ENCODE measurements at places on chromosomes 6 and 20. TPM values are rescaled to one million over a fixed set of nuclear protein-coding genes. Genes with fewer than 3 reads are reported as not detected.

GRCh38 chr6:128807577-128807976 lies 75.4 kb upstream of the LAMA2 start:
- no peaks in the 10 kb centered on the region for H3K4me1 ChIP-seq
- peaks cover 34% of the 10 kb centered on the region for H3K27me3 ChIP-seq
- H3K4me3 ChIP-seq: no peak overlapping the region
- H3K27ac ChIP-seq: no peak overlapping the region
- no peak for DNase-seq

DNA sequence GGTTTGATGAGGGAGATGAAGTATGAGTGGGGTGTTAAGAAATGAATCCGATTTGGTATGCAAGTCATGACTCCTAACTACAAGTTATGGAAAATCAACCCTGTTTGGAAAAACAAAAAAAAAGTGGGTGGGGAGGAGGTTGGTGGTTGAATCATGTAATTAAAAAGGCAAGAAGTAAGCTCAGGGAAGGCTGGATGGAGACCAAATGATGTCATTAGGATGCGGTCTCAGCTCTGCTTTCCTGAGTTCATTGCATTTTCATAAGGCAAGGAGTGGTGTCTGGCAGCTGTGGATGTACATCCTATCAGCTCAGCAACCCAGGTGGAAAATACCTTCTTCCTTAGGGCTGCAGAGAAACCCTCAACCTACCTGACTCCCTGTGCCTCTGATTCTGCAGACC lies 60.4 kb upstream of the AKAP12 start:
- H3K27me3 ChIP-seq: peaks cover 25% of the 10 kb centered on the region
- no peak overlapping the region for H3K27ac ChIP-seq
- no peaks in the 10 kb centered on the region for H3K36me3 ChIP-seq
- H3K4me1 ChIP-seq: no peaks in the 10 kb centered on the region

GRCh38 chr6:142958343-142958742 lies 13.4 kb upstream of the HIVEP2 start:
- peaks cover 12% of the 10 kb centered on the region for H3K36me3 ChIP-seq
- DNase-seq: no peak
- peaks cover 2% of the 10 kb centered on the region for H3K4me1 ChIP-seq
- H3K27me3 ChIP-seq: no peaks in the 10 kb centered on the region

GRCh38 chr20:46701057-46701456 lies 8.4 kb upstream of the SLC2A10 start:
- DNase-seq: no peak
- H3K36me3 ChIP-seq: no peaks in the 10 kb centered on the region
- no peak overlapping the region for H3K27ac ChIP-seq
- H3K4me1 ChIP-seq: peaks cover 3% of the 10 kb centered on the region

DNA sequence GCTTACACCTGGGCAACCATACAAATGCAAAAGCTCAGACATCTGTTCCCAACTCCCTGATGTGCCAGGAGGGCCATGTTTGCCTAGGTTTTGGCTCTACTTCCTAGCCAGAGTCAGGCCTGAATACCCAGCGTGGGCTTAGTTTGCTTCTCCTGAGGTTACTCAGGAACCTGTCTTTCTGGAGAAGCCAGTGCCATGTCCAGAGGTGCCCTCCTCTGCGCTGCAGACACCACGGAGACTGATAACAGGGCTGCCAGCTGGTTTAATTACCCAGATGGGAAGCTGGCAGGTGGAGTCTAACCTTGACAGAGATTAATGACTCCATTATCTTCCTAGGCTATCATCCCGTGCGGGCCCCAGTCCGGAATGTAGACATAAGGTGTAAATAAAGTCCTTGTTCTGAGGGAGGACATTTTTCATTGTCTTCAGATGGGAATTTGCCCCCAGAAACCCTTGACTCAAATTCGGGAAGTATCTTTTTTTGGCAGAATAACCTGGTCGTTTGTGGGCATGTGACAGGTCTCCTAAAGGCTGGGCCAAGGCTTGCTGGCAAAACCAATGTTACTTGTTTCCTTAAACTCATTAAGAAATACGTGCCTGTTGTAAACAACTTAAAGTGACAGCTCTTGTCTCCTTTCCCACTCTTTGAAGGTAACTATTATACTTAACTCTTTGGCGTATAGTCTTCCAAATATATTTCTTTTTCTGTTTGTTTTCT lies 29.2 kb upstream of the ZNFX1 start:
- H3K4me3 ChIP-seq: no peak overlapping the region
- H3K27ac ChIP-seq: no peak overlapping the region
- H3K36me3 ChIP-seq: peaks cover 3% of the 10 kb centered on the region
- no peak for DNase-seq

- no peak overlapping the region for H3K27ac ChIP-seq
- peaks cover 13% of the 10 kb centered on the region for H3K36me3 ChIP-seq
- no peak overlapping the region for H3K4me3 ChIP-seq
Measured at GRCh38 chr6:158903801-158904200, 84.6 kb upstream of the EZR start.

- H3K27ac ChIP-seq: no peak overlapping the region
- H3K36me3 ChIP-seq: peaks cover 9% of the 10 kb centered on the region
- DNase-seq: no peak
- H3K4me3 ChIP-seq: no peak overlapping the region
Measured at GRCh38 chr6:136782021-136782770, 10.1 kb downstream of the MAP3K5 start.

SRMS gene
- not detected for total RNA-seq
